Transverse colon (tissue), 4 donors: ENCODE measurements at places on chromosomes 2 and 18. TPM values are rescaled to one million over a fixed set of nuclear protein-coding genes. Genes with fewer than 3 reads are reported as not detected.

- H3K27me3 ChIP-seq, result no peaks in the 10 kb centered on the region
- H3K4me3 ChIP-seq, result no peak overlapping the region
- no peaks in the 10 kb centered on the region for H3K36me3 ChIP-seq
- H3K4me1 ChIP-seq, result no peaks in the 10 kb centered on the region
Observed at GRCh38 chr18:7974200-7974874, 407.2 kb downstream of the PTPRM start.

GRCh38 chr2:152354909-152355308 lies 19.9 kb downstream of the FMNL2 start:
- no peak overlapping the region for H3K27ac ChIP-seq
- no peaks in the 10 kb centered on the region for H3K27me3 ChIP-seq
- no peaks in the 10 kb centered on the region for H3K36me3 ChIP-seq
- no peak overlapping the region for H3K4me3 ChIP-seq
- H3K4me1 ChIP-seq, result peaks cover 22% of the 10 kb centered on the region

- DNase-seq, result no peak
- H3K4me1 ChIP-seq, result no peaks in the 10 kb centered on the region
- H3K27me3 ChIP-seq, result no peaks in the 10 kb centered on the region
- no peak overlapping the region for H3K27ac ChIP-seq
- H3K4me3 ChIP-seq, result no peak overlapping the region
Observed at GRCh38 chr2:196944570-196944969, 18.1 kb upstream of the PGAP1 start.

DNA sequence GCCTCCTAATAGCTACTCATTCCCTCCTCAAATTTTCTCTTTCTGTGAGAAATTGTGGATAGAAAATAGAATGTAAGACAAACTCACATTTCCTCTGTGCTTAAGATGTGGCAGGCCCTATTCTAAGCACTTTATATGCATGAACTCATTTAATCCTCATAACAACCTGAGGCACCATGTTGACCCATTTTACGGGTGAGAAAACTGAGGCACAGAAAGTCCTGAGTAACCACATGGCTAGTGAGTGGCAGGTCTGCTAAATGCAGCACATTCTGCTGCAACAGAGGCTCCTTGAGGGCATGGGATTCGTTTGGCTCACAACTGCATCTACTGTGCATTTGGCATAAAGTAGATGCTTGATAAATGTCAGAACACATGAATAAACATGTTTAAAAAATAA lies 22.7 kb upstream of the RNF149 start:
- peaks cover 38% of the 10 kb centered on the region for H3K4me1 ChIP-seq
- DNase-seq, result no peak
- H3K27ac ChIP-seq, result peak overlapping the region; percentile 75
- no peaks in the 10 kb centered on the region for H3K27me3 ChIP-seq
- no peaks in the 10 kb centered on the region for H3K36me3 ChIP-seq
- no peak overlapping the region for H3K4me3 ChIP-seq

DNA sequence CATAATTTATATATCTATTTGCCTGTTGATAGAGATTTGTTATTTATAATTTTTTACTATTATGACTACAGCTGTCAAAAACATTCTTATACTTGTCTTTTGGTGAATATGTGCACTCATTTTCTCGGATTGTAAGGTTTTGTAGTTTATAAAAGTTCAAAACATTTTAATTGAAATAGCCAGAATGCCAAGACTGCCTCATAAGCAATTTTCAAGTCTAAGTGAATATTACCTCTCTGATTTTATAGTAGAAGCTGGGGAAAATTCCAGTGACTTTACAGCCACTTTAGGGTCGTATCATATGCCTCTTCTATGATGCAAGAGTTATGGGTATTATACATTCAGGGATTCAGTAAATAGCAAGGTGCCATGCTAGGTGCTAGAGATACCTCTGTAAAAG lies 21.0 kb downstream of the ZC3H6 start:
- H3K4me3 ChIP-seq, result no peak overlapping the region
- no peak for DNase-seq
- no peak overlapping the region for H3K27ac ChIP-seq
- H3K4me1 ChIP-seq, result no peaks in the 10 kb centered on the region
- H3K36me3 ChIP-seq, result no peaks in the 10 kb centered on the region

GRCh38 chr2:177169810-177170514 lies 42.6 kb upstream of the HNRNPA3 start:
- H3K27me3 ChIP-seq, result no peaks in the 10 kb centered on the region
- DNase-seq, result no peak
- H3K36me3 ChIP-seq, result no peaks in the 10 kb centered on the region
- H3K4me3 ChIP-seq, result no peak overlapping the region

GRCh38 chr2:109582928-109583895 lies 30.6 kb downstream of the SEPTIN10 start:
- no peaks in the 10 kb centered on the region for H3K27me3 ChIP-seq
- H3K36me3 ChIP-seq, result no peaks in the 10 kb centered on the region
- DNase-seq, result no peak

- no peak for DNase-seq
- no peaks in the 10 kb centered on the region for H3K4me1 ChIP-seq
- no peaks in the 10 kb centered on the region for H3K27me3 ChIP-seq
- no peak overlapping the region for H3K27ac ChIP-seq
Observed at GRCh38 chr18:61856678-61857077, 36.1 kb downstream of the RNF152 start.

DNA sequence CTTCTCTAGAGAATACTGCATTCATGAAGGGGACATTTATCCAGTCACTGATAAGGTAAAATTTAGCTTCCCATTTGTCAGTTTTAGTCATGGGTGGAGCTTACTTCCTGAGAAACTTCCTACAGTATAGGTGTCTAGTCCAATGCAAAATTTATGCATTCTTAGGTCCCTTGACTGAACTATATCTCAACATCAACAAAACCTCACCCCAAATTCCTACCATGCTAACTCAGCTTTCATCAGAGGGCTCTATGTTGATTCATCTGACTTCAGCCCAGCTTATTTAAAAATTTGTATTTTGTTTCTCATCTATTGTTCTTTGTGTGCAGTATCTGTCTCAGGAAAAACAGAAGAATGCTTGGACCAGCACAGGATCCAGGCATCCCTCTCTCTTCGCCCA lies 296.4 kb upstream of the ACVR2A start:
- H3K4me3 ChIP-seq, result no peak overlapping the region
- DNase-seq, result no peak
- no peaks in the 10 kb centered on the region for H3K4me1 ChIP-seq
- H3K36me3 ChIP-seq, result no peaks in the 10 kb centered on the region
- no peak overlapping the region for H3K27ac ChIP-seq

GRCh38 chr2:142131010-142131669 lies at the start of gene LRP1B:
LRP1B (minus strand) TSS chr2:142131016; CDS start chr2:142130729, 287 bp downstream.
- H3K36me3 ChIP-seq, result no peaks in the 10 kb centered on the region
- H3K27ac ChIP-seq, result peak within 1 kb of the TSS; percentile 10
- peak within 1 kb of the TSS; percentile 36 for H3K4me3 ChIP-seq
- DNase-seq, result no peak
- H3K27me3 ChIP-seq, result peaks cover 54% of the 10 kb centered on the region

- no peaks in the 10 kb centered on the region for H3K36me3 ChIP-seq
- H3K27me3 ChIP-seq, result no peaks in the 10 kb centered on the region
- no peak overlapping the region for H3K27ac ChIP-seq
- no peak overlapping the region for H3K4me3 ChIP-seq
- no peaks in the 10 kb centered on the region for H3K4me1 ChIP-seq
Observed at GRCh38 chr2:158578703-158579330, 122.1 kb downstream of the PKP4 start.

- DNase-seq, result no peak
- peaks cover 54% of the 10 kb centered on the region for H3K27me3 ChIP-seq
- H3K4me1 ChIP-seq, result peaks cover 11% of the 10 kb centered on the region
- no peak overlapping the region for H3K27ac ChIP-seq
- H3K4me3 ChIP-seq, result no peak overlapping the region
Observed at GRCh38 chr2:5690286-5690685, 1.9 kb upstream of the SOX11 start.

GRCh38 chr2:233832869-233833311 lies 21.4 kb downstream of the HJURP start:
- H3K27me3 ChIP-seq, result no peaks in the 10 kb centered on the region
- no peak overlapping the region for H3K27ac ChIP-seq
- no peaks in the 10 kb centered on the region for H3K36me3 ChIP-seq
- no peak overlapping the region for H3K4me3 ChIP-seq
- no peaks in the 10 kb centered on the region for H3K4me1 ChIP-seq

DNA sequence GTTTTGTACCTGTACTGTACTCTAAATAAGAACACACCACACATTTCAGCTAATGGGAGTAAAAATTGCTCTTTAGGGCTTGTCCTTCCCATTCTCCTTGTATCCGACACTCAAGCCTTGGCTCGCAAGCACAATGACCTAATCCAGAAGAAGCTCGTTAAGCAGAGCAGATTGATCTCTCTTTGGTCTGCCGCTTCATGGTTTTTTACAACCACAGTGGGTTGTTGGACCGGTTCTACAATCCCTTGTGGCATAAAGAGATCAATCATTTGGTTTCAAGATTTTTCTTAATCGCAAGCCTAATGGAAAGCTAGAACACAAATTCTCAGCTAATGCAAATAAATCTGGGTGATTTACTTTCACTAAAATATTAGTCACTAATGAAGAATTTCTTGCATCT lies 662.1 kb downstream of the LRP1B start:
- no peak overlapping the region for H3K4me3 ChIP-seq
- H3K4me1 ChIP-seq, result no peaks in the 10 kb centered on the region
- DNase-seq, result no peak
- H3K27ac ChIP-seq, result no peak overlapping the region
- no peaks in the 10 kb centered on the region for H3K36me3 ChIP-seq

GRCh38 chr2:9720352-9721093 lies 89.7 kb upstream of the YWHAQ start:
- no peak overlapping the region for H3K27ac ChIP-seq
- H3K4me3 ChIP-seq, result no peak overlapping the region
- no peaks in the 10 kb centered on the region for H3K36me3 ChIP-seq
- H3K4me1 ChIP-seq, result no peaks in the 10 kb centered on the region
- no peak for DNase-seq

DNA sequence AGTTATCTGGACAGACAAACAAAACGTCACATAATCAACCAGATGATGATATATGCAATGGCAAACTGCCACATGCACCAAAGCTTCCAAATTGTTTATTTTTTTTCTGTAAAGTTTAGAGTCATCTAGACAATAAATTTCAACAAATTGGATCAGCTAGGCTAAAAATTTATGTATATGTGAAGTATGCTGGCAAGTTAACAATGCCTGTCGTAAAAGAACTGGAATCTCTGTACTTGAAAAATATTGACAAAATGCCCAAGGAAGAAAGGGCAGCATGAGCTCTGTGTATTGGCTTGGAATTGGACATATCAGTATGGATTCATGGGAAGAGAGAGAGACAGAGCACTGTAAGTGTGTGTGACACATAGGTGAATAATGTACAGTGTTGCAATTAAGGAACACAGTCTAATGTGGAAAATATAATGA lies 309.8 kb downstream of the ERBB4 start:
- no peaks in the 10 kb centered on the region for H3K27me3 ChIP-seq
- no peak overlapping the region for H3K27ac ChIP-seq
- H3K4me3 ChIP-seq, result no peak overlapping the region
- H3K36me3 ChIP-seq, result no peaks in the 10 kb centered on the region

DNA sequence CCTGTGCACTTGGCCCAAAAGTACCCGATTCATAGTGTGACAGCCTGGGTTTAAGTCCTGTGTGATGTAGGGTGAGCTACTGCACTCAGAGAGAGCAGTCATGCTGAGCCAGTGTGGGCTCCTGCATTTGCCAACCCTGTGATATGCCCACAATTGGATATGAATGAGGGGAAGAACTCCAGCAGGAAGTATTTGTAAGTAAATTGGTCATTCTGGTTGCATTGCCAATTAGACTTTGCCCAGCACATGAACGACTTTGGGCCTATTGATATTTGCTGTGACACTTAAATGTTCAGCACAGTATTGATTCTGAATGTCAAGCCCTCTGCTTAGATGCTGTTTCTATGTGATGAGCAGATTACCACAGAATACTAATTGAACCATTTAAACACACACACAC lies 570.9 kb downstream of the PIK3C3 start:
- no peak overlapping the region for H3K27ac ChIP-seq
- no peaks in the 10 kb centered on the region for H3K4me1 ChIP-seq
- no peaks in the 10 kb centered on the region for H3K36me3 ChIP-seq

- no peak overlapping the region for H3K4me3 ChIP-seq
- H3K4me1 ChIP-seq, result peaks cover 3% of the 10 kb centered on the region
- no peak for DNase-seq
- H3K36me3 ChIP-seq, result no peaks in the 10 kb centered on the region
Observed at GRCh38 chr2:173400760-173401159, 46.1 kb downstream of the CDCA7 start.

GRCh38 chr2:207503234-207503633 lies 26.5 kb upstream of the CREB1 start:
- H3K27me3 ChIP-seq, result no peaks in the 10 kb centered on the region
- peaks cover 17% of the 10 kb centered on the region for H3K4me1 ChIP-seq
- H3K4me3 ChIP-seq, result no peak overlapping the region
- peak; percentile 14 for DNase-seq
- H3K27ac ChIP-seq, result peak overlapping the region; percentile 16

- H3K36me3 ChIP-seq, result no peaks in the 10 kb centered on the region
- no peaks in the 10 kb centered on the region for H3K27me3 ChIP-seq
- H3K4me3 ChIP-seq, result no peak overlapping the region
- H3K4me1 ChIP-seq, result no peaks in the 10 kb centered on the region
- DNase-seq, result no peak
- H3K27ac ChIP-seq, result no peak overlapping the region
Observed at GRCh38 chr18:58649966-58650816, 21.1 kb upstream of the MALT1 start.

DNA sequence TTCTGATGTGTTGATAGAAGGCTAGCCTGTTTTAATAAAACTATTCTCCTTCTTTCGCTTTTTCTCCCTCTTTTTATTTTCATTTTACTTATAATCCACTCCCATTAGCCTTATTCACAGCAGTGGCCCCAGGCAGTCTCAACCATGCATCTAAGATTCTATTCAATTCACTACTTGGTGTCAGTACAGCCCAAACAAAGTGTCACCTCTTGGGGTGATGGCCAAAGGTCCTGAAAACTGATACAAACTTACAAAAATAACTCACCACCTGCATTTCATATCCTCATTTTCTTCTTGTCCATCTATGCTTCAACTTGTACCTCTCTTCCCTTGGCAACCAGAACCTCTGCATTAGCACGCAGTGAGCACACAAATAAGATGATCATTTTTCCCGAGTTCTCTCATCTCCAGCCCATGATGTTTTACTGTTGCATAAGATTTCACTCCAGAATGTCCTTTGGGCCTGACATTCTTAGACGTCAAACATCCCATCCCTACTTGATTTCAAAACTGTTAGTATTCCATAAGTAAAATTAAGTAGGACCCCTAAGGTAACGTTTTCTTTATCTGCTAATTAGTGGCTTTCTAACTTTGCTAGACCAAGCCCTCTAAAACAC lies 559.3 kb upstream of the TNP1 start:
- H3K4me1 ChIP-seq, result no peaks in the 10 kb centered on the region
- no peak overlapping the region for H3K4me3 ChIP-seq
- DNase-seq, result no peak

ZNF532 gene
- 16.2 TPM for total RNA-seq

GULP1 gene
- 25.1 TPM for total RNA-seq

MAP3K19 gene
- not detected for total RNA-seq

KLHL14 gene
- 0.64 TPM for total RNA-seq

CD28 gene
- total RNA-seq, result not detected

ABCG8 gene
- 0.41 TPM for total RNA-seq

STPG4 gene
- not detected for total RNA-seq

FOXI3 gene
- total RNA-seq, result not detected

MC5R gene
- not detected for total RNA-seq

MALL gene
- 499 TPM for total RNA-seq
